ENCODE measurements at places on chromosomes 13 and 19.

DNA sequence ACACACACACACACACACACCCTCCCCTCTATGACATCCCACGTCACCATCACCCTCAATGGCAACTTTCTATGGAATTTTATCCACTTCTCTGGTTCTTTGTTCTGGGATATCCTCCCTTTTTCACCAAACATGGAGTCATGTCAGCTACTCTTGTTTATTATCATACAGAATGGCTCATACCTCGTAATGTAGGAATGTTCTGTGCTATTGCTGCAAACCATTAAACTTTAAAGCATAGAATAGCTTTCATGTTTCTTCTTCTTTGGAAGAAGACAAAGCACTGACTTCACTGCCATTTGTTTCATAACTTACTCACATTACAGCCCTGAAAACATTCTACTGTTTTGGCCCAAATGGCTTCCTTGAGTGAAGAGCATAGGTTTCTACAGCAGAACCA lies 163.4 kb downstream of the FOXO1 start:
- no peak for DNase-seq

GRCh38 chr19:6743066-6743465 lies 3.6 kb downstream of the TRIP10 start:
- DNase-seq: no peak

GRCh38 chr13:103443604-103444003 lies 377.4 kb upstream of the SLC10A2 start:
- DNase-seq: no peak

DNA sequence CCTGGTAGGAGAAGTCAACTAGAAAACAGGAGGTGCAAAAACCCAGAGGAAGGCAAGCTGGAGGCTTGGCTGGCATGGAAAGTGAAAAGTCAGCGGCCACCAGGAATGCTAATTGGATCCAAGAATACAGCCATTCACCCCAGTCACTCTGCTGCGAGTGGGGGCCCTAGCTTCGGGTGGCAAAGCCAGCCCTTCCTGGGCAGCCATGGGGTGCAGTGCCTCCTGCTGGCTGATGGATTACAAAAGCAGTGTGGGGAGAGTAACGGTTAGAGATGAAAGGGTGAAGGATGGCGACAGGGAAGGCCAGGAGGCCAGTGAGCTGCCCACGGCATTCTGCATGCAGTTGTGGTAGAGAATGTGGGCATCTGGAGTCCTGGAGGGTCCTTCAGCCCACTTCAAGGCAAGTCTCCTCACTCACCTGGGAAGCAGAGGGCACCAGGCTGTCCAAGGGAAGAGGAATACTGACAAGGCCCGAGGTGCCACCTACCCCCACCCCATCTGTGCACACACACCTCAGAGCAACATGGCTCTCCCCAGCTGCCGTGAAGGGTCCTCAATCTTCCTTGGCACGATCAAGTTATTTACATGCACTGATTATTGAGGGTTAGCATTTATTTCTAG lies 20.3 kb upstream of the EPHX3 start:
- peak; percentile 13 for DNase-seq

DNA sequence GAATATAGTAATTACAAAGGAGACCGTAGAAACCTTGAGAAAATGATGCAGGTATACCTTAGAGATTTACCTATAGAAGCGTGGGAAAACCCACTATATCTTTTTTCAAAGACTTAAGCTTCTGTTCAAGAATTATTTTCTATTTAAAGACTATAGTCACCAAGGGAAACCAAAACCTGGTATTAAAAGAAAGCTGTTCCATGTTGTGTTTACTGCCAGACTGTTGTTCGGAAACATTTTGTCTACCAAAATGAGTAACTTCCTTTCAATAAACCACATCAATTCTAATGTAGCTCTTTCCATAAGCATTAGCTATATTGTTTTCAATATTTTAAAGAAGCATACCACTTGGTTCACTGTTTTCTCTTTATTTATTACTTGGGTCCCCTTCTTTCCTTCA lies 182.9 kb upstream of the SLITRK6 start:
- DNase-seq: no peak

- DNase-seq: no peak
These were observed 1.6 kb downstream of the RPL13A start for GRCh38 chr19:49488863-49489537.

- no peak for DNase-seq
These were observed 116.5 kb upstream of the FBXL3 start for GRCh38 chr13:77143431-77143830.

GRCh38 chr19:33465371-33465770 lies 56.2 kb downstream of the PEPD start:
- DNase-seq: no peak

GRCh38 chr13:98155475-98156109 lies 12.7 kb downstream of the FARP1 start:
- no peak for DNase-seq

GRCh38 chr13:51844862-51845573 lies at the start of gene TMEM272:
Gene TMEM272, minus strand, starts transcription at chr13:51845177. Its CDS starts 6,647 bp downstream, at chr13:51838530.
- peak; percentile 29 for DNase-seq

GRCh38 chr13:78610381-78610883 lies 7.1 kb upstream of the POU4F1 start:
- no peak for DNase-seq

DNA sequence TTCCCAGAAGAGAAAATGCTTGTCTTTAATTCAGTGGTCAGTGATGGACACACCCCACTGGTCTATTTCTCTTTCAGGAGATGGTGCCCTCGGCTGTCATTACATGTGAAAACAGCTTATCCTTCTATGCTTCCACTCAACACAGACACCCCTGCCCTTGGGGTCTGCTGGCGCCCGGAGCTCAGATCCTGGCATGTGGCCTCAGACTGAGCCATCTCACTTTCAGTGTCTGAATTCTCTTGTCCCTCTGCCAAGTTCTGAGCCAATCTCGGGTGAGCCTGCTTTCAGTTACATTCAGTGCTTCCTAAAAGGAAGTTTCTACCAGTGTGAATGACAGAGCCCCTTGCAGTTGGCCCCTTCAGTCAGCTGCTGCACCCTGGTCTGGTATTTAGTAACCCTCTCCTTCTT lies 293.6 kb downstream of the DNAJC15 start:
- peak; percentile 70 for DNase-seq

Data from substantia nigra (tissue), 51 donors.